ENCODE measurements at places on chromosomes 13 and 19. TPM values are rescaled to one million over a fixed set of nuclear protein-coding genes. Genes with fewer than 3 reads are reported as not detected.

GRCh38 chr19:36111200-36111539 lies 227 bp downstream of the OVOL3 start:
- DNase-seq = no peak

DNA sequence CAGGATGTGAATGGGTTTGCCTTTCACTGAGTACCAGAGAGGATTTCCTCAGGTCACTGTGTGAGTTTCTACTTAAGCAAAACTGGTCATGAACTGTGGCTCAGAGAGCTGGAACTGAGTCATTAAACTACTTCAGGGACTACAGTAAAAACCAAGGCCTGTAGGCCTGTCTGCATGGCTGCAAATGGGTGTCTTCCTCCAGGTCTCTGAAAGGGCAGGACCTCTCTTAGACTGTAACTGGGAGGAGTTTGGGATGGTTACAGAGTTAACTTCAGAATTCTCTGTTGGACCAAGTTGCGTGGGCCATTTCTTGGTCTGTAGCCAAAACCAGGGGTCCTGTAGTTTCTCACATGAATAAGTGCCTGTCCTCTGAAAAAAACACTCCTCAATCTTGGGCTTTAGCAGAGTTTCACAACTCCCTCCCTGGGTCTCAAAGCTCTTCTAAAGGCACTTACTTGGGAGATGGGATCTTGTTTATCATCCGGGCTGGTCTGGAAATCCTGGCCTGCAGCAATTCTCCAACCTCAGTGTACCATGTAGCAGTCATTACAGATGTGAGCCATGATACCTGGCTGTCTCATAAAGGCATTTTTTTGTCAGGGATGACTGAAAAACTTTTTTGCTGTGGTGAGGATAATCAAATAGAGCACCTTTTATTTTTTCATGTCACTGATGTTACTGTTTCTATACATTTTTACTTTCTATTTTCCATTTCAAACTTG lies 19.7 kb downstream of the ZNF714 start:
- DNase-seq = no peak

DNA sequence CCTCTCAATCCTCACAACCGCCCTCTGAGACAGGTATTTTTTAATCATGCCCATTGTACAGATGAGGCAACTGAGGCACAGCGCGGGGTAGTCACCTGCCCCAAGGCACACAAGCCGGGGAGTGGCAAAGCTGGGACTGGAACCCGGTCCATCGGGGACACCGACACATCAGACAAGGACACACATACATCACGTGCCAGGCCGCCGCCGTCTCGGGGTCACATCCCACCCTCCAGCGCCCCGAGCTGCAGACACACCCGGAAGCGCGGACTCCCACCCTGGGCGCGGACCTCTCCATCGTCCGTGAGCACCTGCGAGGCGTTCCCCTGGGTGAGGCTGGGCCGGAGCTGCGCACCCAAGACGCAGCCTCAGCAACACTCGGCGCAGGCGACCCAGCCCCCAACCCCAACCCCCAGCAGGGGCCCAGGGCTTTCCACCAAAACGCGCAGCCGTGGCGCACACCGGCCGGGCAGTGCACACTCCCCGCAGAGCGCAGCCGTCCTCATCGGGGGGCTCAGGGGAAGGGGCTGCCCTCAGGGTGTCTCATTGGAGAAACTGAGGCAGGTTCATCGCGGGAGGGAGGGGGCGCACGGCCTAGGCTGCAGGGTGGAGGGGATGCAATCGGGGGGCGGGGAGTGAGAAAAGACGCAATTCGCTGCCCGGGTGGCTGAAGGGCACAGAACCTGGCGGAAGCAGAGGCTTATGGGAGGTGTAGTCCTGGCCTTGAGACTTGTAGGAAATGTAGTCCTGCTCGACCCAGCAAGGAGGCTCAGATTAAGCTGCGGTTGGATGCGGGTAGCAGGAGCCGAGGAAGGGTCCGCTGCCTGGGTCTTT lies 1.9 kb upstream of the LMTK3 start:
- DNase-seq = no peak

GRCh38 chr19:34961775-34962686 lies 2.0 kb downstream of the ZNF792 start:
- no peak for DNase-seq

DNA sequence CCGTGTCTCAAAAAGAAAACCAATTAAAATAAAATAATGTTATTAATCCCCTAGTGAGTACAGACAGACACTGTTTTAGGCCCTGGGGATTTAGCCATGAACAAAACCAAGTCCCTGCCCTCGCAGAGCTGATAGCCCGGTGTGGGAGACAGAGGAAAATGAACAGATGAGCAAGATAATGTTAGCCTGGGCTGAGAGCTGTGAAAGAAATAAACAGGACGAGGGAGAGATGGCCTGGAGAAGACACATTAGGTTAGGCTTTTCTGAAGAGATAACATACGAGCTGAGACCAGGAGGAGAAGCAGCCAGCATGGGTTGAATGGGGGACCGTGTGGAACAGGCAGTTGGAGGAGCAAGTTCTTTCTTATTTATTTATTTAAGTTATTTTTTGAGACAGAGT lies 9.0 kb downstream of the RELB start:
- no peak for DNase-seq

NCR1 gene
- 0.45 TPM for total RNA-seq

APLP1 gene
- total RNA-seq = 14.1 TPM

DNA sequence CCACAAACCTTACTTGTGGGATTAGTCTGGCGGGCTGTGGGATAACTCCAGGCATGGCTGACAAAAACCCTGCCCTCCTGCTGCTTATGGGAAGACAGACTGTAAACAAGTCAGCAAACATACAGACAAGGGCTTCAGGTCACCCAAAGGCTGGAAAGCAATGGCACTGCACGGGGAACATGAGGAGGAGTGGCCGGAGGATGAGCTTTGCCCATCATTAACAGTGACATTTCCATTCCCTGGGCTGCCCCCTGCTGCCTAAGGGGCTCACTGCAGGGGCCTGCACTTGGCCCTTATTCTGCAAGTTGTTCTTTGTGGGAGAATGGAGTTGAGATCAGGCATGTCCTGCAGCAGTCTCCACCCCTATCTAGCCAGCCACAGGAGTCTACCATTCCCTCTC lies 91.3 kb downstream of the UQCRFS1 start:
- DNase-seq = no peak

BICRA gene
- 23.9 TPM for total RNA-seq

SLITRK6 gene
- 0.80 TPM for total RNA-seq

- no peak for DNase-seq
These were observed 19.3 kb downstream of the DPF1 start for GRCh38 chr19:38204728-38205127.

KCNN1 gene
- 1.4 TPM for total RNA-seq

ETV2 gene
- total RNA-seq = 1.2 TPM

FXYD7 gene
- total RNA-seq = 5.5 TPM

DNA sequence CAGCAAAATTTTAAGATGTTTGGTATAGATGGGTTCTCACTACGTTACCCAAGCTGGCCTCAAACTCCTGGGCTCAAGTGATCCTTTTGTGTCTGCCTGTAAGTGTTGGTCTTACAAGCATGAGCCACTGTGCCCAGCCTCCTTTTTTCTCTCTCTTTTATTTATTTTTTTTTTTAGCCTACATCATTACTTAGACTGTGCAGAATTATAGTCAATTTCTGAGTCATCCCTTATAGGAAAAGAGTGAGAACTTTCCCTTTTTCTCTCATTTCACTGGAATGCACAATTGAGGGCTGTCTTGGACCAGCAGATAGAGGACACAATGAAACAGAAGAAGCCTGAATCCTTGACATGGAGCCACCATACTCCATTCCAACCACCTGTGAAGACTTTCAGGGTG lies 13.3 kb downstream of the TSKS start:
- no peak for DNase-seq

GRCh38 chr19:55554741-55555152 lies 9.4 kb upstream of the SBK3 start:
- no peak for DNase-seq

TRPC4 gene
- total RNA-seq = 0.49 TPM

IRGC gene
- not detected for total RNA-seq

GRCh38 chr19:47241919-47242577 lies 11.0 kb upstream of the BBC3 start:
- DNase-seq = no peak

ANKLE1 gene
- total RNA-seq = 1.7 TPM

LYL1 gene
- 20.2 TPM for total RNA-seq

SAMD4B gene
- total RNA-seq = 139 TPM

DNA sequence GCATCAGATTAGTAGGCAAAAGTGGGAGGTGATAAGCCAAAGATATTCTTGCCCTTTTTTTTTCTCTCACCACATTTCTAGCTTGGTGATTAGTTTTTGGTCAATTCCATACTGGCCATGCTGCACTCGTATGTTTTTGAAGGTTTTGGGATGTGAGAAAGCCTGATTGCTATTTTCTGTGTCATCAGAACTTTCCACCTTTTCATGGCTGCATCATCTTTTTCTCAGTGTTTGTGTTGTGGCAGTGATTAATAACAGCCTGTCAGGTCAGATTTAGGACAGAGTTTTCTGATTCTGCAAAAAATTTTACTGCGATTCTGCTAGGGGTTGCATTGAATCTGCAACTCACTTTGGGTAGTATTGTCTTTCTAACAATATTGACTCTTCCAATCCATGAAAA lies 32.9 kb downstream of the PSG1 start:
- DNase-seq = no peak

CKM gene
- not detected for total RNA-seq

DNA sequence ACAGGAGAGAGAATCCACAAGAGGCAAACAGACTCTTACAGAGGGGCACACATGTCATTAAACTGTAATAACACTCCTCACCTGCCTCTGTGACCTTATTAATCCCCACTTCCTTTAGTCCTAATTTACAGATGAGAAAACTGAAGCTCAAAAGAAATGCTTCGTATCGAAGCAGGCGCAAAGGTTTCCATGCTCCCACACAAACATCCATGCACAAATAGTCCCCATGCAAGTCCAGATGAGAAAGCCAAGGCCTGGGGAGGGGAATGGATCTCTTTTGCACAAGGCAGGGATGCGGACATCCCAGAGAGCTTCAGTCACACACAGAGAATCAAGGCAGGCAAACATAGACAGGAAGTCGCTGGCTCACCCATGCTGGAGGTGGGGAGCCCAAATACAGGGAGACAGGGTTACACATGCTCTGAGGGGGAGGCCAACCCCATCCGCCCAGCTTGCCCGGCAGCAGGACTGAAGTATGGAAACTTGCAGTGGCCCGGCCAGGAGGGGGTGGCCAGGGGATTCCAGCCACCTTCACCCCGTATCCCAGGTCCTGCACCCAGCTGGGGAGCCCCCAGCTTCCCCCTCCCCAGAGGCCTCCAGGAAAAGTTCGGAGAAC lies 468 bp downstream of the S1PR5 start:
- DNase-seq = no peak

LIM2 gene
- total RNA-seq = not detected

HAUS5 gene
- total RNA-seq = 13.5 TPM

PPP5C gene
- 46.9 TPM for total RNA-seq

- DNase-seq = no peak
These were observed 5.6 kb downstream of the INAFM1 start for GRCh38 chr19:47280183-47280797.

DNA sequence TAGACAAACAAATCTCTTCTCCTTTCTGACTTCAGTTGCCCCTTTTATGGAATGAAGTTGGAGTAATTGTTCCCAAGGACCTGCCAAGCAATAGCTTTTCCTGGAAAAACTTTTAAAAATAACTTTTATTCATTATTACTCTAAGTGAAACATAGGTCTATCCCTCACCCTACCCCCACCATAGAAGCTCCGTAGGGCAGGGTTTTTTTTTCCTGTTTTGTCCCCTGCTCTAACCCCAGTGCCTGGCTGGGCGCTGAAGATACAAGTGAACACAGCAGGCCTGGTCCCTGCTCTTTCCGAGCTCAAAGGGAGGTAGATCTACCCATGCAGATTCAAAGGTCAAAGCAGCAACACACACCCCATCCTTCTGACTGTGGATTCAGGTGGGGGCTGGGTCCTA lies 8.7 kb upstream of the GNG8 start:
- DNase-seq = no peak

PGLYRP1 gene
- 3.2 TPM for total RNA-seq

PCDH9 gene
- total RNA-seq = 37.7 TPM
